ENCODE measurements at places on chromosomes 2 and 18. TPM values are rescaled to one million over a fixed set of nuclear protein-coding genes. Genes with fewer than 3 reads are reported as not detected.

DNA sequence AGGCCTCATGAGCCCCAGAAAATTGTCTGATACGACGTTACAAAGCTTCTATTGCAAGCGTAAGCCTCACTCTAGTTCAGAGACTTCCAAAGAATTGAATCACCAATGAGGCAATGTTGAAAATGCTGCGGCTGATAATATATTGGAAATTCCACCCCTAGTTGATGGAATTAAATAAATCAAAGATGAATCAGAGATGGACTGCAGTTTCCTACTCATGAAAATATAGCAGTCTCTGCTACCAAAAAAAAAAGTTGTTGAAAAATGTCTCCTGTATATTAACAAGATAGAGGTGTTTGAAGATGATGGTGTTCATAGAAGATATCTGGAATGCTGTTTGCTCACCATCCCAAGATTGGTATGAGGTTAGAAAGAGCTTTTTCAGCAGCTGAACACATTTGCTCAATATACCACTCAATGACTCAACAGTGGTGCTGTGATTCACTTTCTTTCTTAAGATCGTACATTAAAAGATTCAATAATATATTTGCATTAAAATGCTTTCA is 99.8 kb upstream of the ARHGAP28 start:
- DNase-seq, result no peak

DNA sequence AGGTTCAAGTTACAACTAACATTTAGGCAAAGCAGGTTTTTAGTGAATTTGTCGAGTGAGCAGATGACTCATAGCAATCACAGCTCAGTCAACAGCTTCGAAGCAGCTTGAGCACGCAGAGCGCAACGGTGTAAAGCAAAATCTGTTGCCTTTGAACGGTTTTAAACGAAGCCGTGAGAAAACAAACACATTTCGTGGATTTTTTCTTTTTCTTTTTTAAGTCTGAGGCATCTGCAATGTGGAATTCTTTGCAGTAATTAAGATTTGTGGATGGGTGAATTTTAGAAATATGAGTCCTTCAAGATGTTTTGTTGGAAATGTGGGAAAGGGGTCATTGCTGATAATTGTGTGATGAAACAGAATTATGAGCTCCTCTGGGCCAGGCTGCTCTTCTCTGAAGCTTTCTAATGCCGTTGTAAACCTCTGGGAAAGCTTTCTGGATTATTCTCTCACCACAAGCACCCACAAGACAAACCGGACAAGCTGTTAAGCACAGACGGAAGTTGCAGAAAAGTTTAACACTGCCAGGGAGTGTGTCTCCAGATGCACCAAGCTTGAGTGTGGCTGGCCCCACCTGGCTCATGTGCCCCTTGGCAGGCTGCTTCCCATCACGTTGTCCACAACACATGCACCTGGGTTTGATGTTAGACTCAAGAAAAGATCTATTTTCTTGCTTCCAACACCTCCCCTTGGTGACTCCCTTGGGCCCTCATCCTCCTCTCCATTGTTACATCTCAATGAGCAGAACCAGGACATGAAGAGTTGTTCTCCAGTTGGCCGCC is 224.7 kb downstream of the ACKR3 start:
- no peak for DNase-seq

DNA sequence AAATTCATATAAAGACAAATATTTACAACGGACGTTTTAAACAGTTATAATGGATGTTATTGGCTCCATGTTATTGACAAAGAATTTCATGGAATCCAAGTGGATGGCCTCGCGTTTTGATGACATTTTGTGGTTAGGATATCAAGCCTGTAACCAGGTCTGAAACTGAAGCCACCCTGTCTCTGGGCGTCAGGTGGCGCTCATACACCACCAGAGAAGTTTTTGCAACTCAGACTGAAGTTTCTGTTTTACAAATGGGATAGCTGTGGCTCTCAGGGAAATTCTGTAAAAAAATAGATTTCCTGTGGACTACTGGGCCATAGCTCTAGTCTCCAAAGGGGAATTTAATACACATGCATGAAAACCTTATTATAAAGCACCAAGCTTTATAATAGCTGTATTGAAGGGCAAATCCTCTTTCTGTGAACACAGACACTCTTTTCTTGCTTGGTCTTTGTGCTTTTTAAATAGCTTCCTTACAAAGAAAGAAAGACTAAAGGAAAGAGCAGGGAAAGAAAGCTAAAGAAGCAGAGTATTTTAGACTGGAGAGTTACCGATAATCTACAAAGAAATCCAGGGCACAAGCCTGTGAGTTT is 86.7 kb downstream of the C18orf54 start:
- peak; percentile 80 for DNase-seq

DNA sequence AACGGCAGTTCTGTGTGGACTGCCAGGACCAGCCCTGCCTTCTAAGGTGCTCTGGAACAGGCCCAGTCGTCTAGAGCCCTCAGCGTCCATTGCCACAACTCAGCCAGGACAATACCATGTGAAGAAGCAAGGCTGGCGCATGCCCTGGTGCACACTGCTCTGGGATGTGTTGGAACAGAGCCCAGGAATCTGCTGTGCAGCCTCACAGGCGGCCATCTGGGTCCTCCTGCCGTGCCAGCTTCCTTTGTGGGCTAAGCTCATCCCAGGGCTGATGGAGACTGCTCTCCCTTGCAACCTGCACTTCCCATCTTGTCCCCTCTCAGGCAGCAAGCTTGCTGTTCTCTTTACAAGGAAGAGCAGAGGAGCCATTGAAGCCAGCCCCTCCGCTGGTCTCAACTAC is 246.4 kb upstream of the PXDN start:
- no peak for DNase-seq

- no peak for DNase-seq
Measured at GRCh38 chr2:80244905-80245584, 59.5 kb downstream of the LRRTM1 start.

Gene VIL1
- 3.0 TPM for total RNA-seq

GRCh38 chr18:23963443-23964165 is 51.0 kb upstream of the TTC39C start:
- no peak for DNase-seq

Gene C2orf78
- 0.37 TPM for total RNA-seq

DNA sequence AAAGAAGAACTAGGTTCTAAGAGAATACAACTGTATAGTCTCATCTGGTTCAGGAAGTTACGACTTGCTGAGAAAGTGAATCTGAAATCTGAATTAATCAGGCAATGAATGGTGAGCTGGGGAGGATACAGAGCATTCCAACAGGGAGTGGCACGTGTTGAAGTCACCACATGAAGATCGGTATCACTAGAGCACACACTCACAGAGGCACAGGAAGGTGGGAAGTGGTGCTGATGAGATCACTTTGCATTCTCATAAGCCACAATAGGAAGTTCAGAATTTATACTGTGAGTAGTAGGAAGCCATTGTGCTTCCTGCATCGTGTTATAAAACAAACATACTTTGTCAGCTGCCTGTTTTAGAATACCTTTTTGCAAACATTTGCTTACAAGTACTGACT is 615.0 kb upstream of the DDX18 start:
- no peak for DNase-seq

DNA sequence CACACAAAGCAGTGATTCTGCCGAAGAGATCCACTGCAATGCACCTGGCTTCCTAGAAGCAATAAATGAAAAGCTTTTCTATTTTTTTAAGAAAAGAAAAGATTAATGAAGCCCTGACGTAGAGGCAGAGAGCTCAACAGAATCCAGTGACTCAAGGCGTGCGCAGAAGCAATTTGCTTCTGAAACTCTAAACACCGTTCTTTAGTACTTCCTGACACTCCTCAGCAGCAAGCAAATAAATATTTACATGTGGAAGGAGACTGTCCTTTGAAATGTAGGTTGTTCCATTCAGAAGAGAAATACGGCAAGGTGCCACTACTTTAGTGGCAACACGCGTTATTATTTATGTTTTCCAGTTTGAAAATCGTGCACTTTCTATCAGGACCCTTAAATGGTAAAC is 126.2 kb upstream of the ZNF516 start:
- no peak for DNase-seq

Gene RNF144A
- total RNA-seq, result 12.8 TPM

GRCh38 chr2:39435741-39436591 is 1.1 kb downstream of the MAP4K3 start:
- no peak for DNase-seq

Gene UGT1A8
- total RNA-seq, result not detected

DNA sequence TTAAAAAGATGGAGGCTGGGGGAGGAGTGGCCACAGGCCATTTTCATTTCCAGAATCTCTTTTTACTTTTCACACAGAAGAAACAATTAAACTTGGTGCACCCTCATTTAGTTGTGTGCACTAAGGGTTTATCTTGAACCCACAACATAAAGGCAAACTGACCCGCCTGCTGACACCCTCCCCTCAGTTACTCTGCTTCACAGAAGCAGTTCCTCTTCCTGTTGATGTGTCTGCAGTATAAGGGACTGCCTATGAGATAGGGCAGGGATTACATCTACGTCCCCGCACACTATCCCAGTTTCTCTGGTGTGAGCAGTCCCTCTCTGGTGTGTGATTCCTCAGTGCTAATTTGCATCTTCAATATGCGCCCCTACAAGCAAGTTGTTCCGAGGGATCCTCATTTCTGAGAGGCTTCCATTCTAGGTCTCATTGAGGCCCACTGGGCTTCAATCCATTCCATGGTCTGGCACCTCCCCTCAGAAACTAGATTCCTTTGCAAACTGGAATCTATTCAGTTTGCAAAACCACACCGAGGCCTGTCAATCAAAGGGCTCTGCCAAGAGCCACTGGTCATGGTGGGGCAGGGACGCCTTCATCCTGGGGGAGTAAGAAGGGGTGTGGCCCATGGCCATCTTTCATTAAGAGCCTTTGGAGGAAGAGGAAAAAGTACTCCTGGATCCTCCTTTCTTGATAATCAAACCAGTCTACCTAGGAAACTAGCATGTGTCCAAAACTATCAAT is 12.3 kb downstream of the CREG2 start:
- DNase-seq, result no peak

GRCh38 chr18:41153871-41154270 is 801.2 kb upstream of the PIK3C3 start:
- no peak for DNase-seq

GRCh38 chr18:8367217-8367988 is 241.8 kb upstream of the RAB12 start:
- DNase-seq, result peak; percentile 82

DNA sequence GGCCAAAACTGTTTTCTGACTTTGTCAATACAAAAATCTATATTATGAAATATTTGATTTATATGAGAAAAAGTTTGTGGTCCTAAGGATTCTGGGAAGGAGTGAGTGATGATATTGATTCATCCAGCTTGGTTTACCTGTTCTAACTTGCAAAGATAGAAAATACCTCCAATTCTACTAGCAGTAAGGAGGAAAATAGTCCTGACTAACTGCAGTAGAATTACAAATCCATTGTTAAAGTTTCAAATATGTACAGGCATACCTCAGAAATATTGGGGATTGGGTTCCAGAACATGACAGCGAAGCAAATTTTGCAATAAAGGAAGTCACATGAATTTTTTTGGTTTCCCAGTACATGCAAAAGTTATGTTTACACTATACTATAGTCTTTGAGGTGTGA is 158.8 kb upstream of the CYRIA start:
- DNase-seq, result no peak

DNA sequence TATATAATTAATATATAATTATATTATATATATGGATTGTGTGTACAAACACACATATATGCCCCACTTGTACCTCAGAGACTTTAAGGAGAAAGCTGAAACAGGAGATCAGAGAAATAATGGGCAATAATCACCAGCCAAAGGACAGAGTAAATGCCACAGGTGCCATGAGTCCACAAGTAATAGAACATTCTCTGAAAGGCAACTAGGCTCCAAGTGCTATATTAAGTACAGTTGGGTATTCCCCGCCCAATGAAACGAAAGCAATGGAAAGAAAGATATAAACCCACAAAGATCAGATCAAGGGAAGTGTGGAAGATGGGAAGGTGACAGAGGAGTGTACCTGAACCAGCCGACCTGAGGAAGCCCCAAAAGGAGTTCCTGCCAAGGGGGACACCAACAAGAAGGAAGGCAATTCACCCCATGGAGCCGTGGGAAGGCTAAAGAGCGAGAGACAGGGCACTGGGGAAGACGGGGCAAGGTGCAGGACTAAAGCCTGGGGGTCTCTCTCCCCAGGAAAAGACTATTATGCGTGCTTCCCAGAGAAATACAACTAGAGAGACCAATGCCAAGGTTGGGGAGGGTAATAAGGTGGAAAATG is 19.0 kb downstream of the DYM start:
- no peak for DNase-seq

Gene CDH20
- 0.16 TPM for total RNA-seq

GRCh38 chr18:10490401-10491165 is 35.2 kb upstream of the NAPG start:
- DNase-seq, result peak; percentile 58

DNA sequence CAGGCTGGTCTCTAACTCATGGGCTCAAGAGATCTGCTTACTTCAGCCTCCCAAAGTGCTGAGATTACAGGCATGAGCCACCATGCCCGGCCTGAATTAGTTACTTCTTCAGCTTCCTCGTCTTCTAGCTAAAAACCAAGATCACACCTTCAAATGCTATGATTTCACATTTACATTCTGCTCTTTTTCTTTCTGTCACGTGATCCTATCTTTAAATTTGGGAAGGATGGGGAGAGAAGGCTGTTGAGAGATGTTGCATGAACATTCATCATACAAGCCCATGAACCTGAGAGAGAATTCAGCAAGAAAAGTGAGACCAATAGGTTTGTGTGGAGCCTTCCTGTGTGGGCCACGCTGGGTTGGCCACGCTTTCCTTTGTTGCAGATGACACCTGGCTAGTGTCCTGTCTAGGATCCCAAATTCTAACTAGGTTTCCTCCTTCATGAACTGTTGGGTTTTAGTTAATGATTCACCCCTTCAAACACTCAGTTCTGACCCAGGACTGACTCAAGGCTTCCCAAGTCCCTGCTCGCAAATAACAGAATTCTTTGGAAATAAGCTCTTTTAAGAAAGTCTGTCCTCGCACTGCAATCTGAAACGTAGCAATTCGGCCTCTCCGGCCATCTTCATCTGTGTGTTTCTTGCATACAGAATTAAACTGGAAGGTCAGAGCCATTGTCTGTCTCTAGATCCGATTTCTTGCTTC is 57.3 kb upstream of the CREB1 start:
- DNase-seq, result no peak

- no peak for DNase-seq
Measured at GRCh38 chr2:180374502-180375281, 367.6 kb upstream of the CWC22 start.

Gene ANKRD53
- 0.39 TPM for total RNA-seq

GRCh38 chr2:233241803-233242202 is 9.7 kb upstream of the ATG16L1 start:
- no peak for DNase-seq

Gene CDH19
- not detected for total RNA-seq

DNA sequence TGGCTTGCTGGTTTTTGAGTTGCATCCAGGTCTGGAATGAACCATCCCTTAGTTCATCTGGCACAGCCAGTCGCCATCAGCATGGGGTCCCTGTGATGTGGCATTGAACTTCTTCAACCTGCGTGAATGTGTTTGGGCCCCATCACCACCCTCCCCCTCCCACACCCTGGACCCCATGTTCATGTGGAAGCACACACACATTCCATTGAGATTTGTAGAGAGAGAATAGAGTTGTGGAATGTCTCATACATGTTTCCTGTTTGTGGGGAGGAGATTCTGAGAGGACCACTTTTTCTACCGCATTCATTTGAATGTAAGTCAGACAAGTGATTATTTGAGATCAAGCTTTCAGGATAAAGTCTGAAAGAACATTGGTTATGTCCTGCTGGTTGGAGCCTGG is 117.6 kb upstream of the EML6 start:
- no peak for DNase-seq

- DNase-seq, result no peak
Measured at GRCh38 chr2:237320801-237321560, 93.0 kb downstream of the COL6A3 start.

Gene CDK15
- not detected for total RNA-seq

Gene ARHGAP25
- total RNA-seq, result 3.4 TPM
